ENCODE measurements at places on chromosomes 11 and 22.

- DNase-seq, result no peak
These were observed 4.6 kb downstream of the ADM start for GRCh38 chr11:10309163-10310093.

DNA sequence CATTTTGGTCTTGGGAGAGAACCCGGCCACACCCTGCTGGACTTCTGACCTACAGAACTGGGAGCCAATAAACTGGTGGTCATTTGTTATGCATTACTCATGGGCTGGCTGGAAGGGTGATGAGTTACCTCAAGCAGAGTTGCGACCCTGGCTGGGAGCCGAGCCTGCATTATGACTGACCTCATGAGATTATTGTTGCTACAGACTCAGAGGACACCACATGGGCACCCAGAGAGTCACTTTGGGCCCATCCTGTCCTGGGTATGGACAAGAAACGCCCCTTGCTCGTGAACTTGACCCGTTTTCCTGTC is 531.7 kb downstream of the TBC1D22A start:
- DNase-seq, result no peak

- no peak for DNase-seq
These were observed 9.1 kb downstream of the TIMP3 start for GRCh38 chr22:32810555-32811133.

DNA sequence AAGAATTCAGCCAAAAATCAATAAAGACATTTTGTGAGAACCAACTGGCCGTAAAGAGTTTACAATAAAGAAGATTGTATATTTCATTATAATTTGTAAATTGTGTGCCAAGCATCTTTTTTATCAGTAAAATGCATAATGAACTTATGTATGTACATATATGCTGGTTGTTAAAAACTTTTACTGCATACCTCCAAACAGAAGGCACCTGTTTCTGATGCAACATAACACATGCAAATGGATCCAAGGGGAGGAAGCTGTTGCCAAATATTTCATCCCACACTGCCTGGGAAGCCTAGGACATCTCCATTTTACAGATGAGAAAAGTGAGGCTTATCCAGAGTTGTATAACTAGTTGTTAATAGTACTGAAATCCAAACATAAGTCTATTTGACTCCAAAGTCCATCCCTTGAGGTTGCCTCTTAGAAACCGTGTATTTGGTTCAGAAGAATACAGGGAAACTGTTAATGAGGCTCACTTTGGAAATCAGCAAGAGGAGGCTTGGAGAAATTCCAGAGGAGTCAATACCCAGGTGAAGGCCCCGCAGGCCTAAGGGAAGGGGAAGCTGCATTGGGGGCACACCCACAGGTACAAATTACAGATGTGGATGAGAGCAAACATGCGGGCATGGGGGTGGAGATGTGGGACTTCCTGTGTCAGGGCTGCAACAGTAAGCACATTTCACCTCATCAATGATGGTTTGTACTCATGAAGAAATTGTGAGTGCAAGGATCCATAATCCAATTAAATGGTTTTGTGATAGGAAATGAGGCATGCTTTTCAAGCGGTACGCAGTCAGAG is 51.1 kb downstream of the RCN1 start:
- no peak for DNase-seq

GRCh38 chr11:68843052-68843561 is 1.4 kb upstream of the CPT1A start:
- peak; percentile 29 for DNase-seq

DNA sequence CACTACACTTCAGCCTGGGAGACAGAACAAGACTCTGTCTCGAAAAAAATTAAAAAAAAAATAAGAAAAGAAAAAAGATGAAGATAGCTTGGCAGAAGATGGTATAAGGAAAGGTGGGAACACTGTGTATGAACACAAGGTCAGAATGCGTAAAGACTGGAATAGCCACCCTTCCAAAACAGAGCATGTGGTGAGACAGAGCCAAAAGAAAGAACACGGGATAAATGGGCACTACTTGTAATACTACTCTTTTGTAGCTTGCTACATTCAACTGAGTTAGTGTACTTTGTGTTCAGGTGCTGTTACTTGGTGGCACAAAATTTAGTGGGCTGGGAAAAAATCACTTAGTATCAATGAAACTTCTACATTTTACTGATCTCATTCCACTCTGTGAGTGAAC is 628.6 kb upstream of the KIRREL3 start:
- no peak for DNase-seq

GRCh38 chr22:46769706-46770105 is 7.3 kb downstream of the TBC1D22A start:
- DNase-seq, result no peak

DNA sequence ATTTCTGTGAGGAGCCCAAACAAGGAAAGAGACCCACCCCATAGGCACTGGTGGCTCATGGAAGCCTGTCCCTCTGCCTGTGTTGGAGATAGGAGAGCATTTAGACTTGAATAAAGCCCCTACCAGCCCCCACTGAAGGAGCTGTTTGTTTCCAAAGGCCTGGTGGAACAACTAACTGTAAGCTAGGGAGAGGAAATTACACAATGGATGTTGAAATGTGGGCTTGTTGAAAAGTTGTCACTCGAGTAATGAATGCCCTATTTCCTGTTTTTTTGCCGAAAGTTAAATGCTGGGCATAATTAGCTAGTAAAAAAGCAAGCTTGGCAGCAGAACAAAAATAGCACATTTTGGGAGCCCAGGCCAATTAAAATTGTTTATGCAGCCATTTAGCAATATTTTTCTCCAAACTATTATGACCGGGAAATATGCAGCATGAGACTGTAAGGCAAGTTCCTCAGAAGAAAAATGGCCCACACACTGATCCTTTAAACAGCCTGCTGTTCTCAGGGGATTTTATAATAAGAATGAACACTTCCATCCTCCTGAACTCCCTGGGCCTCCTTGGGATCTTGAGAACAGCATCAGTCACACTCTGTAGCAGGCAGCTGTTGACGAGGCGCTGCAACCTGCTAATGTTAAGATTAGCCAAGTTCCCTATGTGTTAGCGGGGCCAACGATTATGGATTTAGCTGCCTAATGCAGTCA is 38.6 kb upstream of the LMO2 start:
- DNase-seq, result peak; percentile 74

Measured in umbilical cord (tissue), 2 donors.